Uterus (tissue), 4 donors: ENCODE measurements at places on chromosomes 4 and X. TPM values are rescaled to one million over a fixed set of nuclear protein-coding genes. Genes with fewer than 3 reads are reported as not detected.

TBC1D9 gene
- 3.8 TPM for total RNA-seq

RAB40A gene
- 8.7 TPM for total RNA-seq

SOWAHD gene
- total RNA-seq = 0.69 TPM

PORCN gene
- total RNA-seq = 16.5 TPM

WDFY3 gene
- 58.5 TPM for total RNA-seq

YIPF7 gene
- total RNA-seq = not detected

IL13RA1 gene
- total RNA-seq = 38.1 TPM

CCDC160 gene
- total RNA-seq = not detected

RASL11B gene
- total RNA-seq = 0.29 TPM

OTC gene
- 1.8 TPM for total RNA-seq

DNA sequence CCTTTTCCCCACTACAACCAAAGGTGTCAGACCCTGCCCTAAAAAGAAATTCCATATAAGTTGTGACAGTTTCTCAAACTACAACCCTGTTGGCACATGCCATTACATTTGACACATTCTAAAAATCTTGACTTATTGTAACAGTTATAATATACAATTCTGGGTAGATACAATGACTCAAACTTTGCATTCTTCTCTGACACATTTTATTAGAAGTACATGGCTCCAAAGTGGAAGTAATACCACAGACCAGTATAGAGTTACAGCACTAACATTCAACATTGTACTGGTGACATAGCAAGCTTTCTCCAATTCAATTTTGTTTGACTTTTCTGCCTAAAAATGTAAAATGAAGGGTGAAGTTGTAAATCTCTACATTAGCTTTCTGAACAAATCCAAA, 196.6 kb upstream of the ETNPPL start:
- no peak for DNase-seq

DNA sequence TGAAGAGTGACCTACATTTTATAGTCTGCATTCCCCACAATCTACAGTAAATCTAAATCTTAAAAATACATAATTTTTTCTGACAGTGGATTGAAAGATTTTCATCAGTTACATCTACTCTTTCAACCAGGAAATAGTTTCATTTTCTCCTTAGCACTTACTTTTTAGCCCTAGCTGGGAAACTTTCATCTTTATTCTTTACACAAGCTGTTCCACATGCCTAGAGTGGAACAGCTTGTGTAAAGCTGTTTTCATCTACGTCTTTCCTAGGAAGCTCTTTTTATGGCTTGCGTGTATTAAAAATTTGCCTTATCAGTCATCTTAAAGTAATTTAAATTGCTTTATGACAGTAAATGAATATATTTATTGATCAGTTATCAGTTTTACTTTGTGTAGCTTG, 40.5 kb downstream of the RBPJ start:
- no peak for DNase-seq

DNA sequence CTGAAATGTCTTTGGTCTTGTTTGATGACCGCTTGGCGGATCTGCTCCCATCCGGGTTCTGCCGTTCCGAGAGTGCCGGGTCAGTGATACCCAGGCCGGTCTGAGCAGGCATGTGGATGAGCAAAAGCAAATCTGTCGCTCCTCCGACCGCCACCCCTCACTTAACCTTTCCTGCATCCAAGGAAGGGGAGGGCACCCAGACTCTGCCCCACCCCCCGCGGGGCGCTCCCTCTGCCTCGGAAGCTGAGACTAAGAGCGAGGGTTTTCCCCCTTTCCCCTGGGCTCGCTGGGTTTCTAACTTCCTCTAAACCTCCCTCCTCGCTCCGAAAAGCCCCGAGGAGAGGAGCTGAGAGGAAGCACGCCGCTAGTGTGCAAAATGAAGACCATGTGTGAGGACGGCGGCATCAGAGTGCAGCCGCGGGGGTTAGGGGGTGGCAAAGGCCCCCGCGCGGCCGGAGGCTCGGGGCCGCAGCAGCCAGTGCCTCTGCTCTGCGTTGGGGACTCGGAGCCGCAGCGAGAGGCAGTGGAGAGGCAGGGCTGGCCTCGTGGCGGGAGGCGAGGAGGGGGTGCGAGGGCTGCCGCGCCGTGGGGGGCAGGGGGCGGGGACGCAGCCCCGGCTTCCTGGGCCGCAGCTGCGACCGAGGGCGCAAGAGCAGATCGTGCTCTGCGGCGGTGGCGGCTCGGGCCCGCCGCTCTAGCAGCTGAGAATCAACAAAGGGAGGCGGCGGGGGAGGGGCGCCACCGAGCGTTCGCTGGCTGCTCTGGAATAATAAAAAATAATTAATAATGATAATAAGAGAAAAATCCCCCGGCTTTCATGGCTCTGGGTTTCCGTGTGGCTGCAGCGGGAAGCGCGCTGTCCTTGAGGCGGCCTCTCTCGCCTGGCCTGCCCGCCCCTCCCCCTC, 55.8 kb upstream of the BCOR start:
- no peak for DNase-seq

DNA sequence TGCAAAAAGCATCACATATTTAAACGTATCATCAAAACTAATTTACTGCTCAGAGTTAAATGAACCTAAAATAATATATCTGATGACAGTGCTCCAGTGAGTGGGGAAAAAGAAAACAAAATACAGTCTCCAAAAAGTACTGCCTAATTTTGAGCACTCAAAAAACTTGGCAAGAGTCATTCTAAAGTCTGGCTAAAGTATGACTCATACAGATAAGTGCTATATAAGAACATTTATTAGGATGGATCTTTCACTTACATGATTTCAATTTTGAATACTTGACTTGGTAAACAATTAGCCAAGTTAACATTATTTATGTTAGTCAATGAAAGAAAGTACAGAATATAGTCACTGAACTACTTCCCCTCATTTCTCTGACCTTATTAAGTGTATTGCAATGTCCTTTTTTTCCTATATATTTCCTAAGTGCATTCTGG, 27.2 kb downstream of the FBXO8 start:
- no peak for DNase-seq

DNA sequence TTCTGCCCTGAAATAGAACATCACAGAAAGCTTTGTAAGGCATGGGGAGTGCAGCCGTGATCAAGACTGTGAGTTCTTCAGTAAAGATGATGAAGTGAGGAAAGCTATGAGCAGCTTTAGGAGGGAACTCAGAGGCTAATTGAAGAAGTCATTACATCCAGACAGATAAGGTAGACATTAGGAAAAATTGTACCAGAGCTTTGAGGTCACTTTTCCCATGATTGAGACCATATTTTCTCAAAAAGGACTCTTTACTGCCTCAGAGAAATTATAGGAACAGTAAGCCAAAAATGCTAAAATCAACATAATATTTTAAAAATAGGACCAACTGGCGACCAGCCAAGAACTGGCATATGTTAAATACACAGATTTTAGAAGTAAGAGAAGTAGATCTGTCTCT, 11.2 kb downstream of the CHST7 start:
- DNase-seq = no peak

- peak; percentile 24 for DNase-seq
These were observed 29.1 kb downstream of the ANAPC4 start for GRCh38 chr4:25406081-25406692.

DNA sequence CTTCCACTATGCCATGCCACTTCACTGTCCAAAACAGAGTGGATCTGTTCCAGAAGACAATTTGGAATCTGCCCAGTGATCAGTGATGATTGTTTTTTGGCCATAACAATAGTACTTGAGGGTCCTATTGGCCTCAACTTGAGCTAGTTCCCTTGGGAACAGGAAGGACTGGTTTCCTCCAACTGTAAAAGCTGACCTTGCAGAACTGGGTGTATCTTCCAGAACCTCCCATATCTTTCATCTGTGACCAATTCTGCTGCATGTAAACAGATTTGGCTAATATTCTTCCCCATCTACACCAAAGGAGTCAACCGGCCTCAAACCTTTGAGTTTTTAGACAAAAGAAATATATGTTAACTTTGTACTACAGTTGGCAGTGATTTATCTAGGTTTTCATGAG, 165.1 kb upstream of the TRPC5 start:
- no peak for DNase-seq

- no peak for DNase-seq
These were observed 117.9 kb upstream of the HPGD start for GRCh38 chr4:174640146-174640545.

DNA sequence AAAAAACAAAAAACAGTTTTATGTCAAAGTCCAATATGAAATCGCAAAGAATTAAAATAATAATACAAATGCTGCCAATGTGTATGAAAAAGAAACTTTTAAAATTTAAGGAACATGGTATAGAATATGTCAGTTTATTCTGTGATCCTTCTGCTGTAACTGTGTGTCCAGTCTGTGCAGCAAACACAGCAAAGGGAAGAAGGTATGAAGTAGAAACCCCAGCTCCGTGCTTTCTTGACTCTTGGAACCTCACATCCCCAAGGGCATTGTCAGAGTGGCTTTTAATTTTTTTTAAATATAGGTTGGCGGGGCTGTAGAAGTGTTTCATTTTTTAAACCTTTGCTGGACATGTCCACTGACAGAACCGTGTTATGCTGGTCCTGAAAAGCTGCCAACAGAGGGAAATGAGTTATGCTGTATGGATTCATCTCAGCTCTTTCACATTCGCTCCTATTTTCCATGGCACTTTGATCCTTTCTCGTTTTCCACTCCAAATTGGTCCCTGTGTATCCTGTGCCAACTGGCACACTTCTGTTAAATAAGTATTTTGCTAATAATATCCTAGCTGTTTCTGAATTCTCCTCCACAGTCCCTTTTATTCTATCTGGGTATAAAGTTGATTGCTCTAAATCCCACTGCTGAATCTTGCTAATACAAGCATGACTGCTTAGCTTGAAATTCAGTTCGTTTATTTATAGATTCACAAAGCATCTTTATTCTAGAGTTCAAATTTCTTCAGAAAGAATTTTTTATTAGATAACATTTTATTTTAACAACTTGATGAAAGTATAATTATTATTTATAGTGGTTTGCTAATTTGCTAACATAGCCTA, 127.0 kb upstream of the DDIT4L start:
- no peak for DNase-seq

DNA sequence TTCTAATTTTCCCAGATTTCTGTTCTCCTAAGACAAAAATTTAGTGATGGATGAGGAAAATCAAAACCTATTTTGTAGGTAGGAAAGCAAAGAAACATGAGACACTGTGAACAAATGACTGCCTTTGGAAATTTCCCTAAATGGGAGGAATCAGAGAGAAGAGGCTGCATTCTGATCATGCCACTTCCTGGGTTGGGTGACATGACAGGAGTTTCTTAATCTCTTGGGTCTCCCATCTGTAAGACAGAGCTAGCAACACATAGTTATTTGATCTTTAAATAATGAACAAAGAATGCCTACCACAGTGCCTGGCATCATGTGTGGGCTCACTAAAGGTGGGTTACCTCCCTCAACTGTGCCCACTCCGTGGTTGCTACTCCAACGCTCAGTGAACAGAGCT, 57.1 kb downstream of the CCDC149 start:
- DNase-seq = no peak

- DNase-seq = no peak
These were observed 396.0 kb downstream of the PDGFC start for GRCh38 chr4:156575430-156576073.

DNA sequence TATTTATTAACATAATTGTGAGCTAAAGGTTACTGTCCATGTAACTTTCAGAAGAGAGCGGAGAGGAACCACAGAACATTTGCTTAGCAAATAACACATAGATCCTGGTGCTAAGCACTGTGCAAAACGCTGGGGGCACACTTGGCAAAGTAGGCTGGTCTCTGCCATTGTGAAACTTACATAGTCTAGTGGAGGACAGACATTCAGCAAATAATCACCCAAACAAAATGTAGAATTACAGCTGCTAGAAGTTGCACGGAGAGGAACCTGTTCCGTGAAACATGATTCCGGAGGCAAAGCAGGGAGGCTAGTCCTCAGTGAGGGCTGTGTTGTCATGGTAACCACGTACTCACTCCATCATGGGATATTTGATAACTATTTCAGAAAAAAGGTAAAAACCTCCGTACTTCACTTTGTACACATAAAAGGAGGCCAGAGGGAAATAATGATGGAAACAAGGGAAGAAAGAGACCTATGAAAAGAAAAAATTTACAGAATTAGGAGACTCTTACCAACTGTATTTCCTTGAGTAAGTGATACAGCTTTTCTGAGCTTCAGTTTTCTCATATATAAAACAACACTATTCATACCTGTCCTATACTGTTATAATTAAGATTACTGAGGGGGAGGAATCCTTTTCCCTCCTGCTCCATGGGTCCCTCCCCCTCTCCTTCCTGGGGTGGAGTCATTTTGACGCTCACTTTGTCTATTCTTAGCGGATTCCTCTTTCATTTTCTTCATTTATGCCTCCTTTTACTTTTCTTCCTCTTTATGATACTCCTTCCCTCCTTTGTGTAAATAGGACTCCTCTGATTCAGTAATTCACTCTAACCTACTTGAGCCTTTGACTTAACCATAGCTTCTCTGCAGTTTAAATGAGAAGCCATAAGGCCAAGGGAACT, 825 bp upstream of the RASGEF1B start:
- DNase-seq = peak; percentile 26

DNA sequence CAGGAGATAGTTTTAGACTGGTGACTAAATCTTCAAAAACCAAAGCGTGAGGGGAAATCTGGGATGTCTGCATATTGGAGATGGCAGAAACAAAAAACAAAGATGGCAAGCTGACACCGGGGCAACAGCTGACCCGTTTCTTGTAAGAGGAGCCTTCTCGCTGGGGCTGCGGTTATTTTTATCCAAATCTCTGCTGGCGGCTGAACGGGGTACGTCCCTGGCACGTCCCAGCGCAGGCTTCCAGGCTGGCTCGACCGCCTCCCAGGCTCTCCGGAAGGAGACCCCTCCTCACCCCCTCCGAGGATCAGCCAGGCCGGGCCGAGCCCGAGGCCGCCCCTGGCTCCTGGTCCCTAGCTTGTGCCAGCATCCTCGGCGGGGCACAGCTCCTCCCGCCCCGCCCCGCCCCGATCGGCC, 403 bp downstream of the SGCB start:
- peak; percentile 33 for DNase-seq

GRCh38 chrX:24110069-24110468, 39.5 kb upstream of the ZFX start:
- no peak for DNase-seq

DNA sequence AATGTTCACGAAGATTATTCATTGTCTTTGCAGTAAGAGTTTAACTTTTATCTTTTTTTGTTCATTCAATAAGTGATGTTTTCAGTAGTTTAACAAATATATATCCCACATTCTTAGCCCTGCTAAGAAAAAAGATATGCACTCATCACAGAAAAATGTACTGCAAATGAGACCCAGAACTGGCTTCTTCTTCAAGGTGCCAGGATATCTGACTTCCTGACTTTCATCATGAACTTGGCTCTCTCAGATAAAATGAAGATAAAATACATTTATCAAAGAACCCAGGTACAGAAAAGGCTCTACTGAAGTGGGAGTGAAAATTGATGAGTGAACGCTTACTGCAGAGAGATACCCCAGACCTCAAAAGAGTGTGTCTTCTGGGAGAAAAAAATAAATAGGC, 177.8 kb upstream of the DKK2 start:
- DNase-seq = no peak

DNA sequence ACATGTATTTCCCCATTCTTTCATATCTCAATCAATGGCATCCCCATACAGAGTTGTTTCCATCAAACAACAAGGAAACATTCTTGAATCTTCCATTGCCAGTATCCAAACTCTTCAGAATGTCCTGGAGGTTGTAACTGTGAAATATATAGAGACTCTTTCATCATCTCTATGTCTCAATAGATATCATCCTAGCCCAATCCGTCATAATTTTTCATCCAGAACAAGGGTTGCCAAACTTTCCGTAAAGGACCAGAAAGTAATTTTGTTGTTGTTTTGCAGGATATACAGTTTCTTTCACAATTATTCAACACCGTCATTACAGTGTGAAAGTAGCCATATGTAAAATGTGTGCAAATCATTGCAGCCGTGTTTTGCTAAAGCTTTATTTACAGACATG, 15.2 kb upstream of the CXCL6 start:
- DNase-seq = no peak

- DNase-seq = no peak
These were observed 30.9 kb downstream of the PROM1 start for GRCh38 chr4:16052939-16053338.
